ENCODE measurements at places on chromosomes 1 and 21. TPM values are rescaled to one million over a fixed set of nuclear protein-coding genes. Genes with fewer than 3 reads are reported as not detected.
A peak's percentile ranks its signal among the peaks of the same experiment; 100 is the strongest.

DNA sequence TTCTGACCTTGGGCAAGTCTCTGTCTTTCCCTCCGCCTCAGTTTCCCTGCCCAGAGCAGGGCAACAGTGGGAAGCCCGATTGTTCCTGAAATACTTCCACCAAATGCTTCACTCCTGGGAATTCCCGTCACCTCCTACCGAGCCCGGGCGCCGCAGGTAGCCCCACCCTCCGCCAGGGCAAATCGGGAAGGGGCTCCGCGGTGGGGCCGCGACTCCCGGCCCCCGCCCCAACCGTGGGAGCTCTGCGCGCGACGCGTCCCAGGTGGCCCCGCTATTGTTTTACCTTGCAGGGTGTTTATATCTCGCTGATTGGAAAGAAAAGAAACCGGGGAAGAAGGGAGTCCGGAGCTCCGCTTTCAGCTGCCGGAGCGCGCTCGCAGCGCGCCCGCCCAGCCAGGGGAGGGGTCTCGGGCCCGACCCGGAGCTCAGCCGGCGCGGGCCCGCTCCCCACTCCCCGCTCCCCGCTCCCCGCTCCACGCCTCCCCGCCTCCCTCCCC lies 407 bp downstream of the IGSF3 start:
- no peaks in the 10 kb centered on the region for H3K36me3 ChIP-seq
- H3K4me1 ChIP-seq = no peaks in the 10 kb centered on the region
- H3K4me3 ChIP-seq = peak overlapping the region; percentile 91
- DNase-seq = no peak

DNA sequence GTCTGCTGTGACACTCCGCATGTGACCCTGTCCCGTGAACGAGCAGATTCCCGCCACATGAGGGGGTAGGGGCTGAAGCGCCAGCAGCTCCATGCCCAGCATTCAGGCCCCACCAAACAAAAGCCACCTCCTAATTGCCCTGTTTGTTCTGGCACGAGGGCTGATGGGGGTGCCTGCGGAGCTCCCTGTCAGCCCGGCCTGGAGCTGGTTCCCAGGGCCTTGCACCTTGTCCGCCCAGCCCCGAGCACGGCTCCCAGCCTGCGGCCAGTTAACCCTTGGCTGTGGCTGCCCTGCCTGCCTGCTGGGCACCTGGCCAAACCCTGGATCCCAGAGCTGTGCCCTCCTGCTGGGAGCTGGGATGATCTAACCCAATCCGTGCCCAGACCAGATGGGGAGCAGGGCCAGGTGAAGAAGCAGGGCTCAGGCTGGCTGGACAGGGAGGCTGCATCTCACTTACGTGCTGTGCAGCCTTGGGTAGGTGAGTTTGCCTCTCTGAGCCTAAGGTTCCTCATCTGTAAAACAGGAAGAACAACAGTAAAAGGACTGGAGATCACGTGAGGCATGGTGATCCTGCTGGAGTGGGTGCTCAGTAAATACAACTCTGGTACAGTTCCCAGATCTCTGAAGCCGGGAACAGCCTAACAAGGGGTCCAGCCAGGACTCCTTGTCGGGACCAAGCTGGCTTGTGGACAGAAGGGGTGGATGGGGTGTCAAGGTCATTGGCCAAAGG lies 110.9 kb upstream of the IFFO2 start:
- no peak for DNase-seq
- no peaks in the 10 kb centered on the region for H3K4me1 ChIP-seq
- no peaks in the 10 kb centered on the region for H3K36me3 ChIP-seq

Gene VASH2
- polyA plus RNA-seq = 0.38 TPM

DNA sequence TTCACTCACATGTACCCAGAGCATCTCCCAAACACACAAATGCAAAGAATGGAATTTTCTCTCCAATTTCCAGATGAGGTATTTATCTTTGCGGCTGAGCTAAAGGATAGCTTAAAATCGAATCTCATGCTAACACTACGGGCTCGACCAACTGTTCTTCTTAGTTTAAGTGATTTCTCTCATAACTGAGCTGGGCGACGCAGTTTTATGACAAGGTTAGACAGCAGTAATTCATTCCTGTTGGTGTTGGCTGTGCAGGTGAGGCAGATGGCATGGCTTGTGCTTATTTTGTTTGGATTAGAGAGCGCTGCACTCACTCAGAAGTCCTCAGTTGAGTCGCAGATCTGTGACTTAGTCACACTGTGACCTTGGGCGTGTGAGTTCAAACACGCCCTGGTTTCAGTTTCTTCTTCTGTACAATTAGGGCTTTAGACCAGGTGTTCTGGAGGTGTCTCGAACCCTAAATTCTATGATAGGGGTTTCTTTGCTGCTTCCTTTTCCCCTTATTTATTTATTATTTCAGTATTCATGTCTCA lies 41.5 kb upstream of the MRPS6 start:
- no peaks in the 10 kb centered on the region for H3K36me3 ChIP-seq
- no peak overlapping the region for H3K27ac ChIP-seq
- H3K27me3 ChIP-seq = no peaks in the 10 kb centered on the region
- H3K4me1 ChIP-seq = no peaks in the 10 kb centered on the region

Gene HES2
- not detected for polyA plus RNA-seq

Gene BNIPL
- polyA plus RNA-seq = not detected

DNA sequence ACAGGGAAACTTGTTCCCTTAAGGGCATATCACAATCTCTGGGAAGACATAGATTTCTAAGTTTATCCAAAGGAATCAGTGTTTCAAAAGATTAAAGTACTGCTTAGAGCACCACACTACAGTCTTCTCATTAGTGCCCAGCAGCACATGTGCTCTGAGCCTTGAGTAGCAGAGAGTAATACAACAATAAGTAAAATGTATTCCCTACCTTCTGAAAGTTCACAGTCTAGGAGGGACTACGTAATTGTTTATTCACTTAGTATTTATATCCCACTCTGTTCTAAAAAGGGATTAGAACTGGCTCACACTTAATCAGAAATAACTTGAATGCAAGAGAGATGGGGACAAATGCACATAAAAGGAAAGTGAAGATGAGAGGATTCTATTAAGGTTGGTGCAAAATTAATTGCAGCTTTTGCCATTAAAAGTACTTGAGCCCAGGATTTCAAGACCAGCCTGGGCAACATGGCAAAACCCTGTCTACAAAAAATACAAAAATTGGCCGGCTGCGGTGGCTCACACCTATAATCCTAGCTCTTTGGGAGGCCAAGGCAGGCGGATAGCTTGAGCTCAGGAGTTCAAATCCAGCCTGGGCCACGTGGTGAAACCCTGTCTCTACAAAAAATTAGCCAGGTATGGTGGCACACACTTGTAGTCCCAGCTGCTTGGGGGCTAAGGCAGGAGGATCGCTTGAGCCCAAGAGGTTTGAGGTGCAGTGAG lies 9.0 kb downstream of the SYNC start:
- DNase-seq = peak; percentile 59
- peaks cover 3% of the 10 kb centered on the region for H3K4me1 ChIP-seq
- H3K36me3 ChIP-seq = no peaks in the 10 kb centered on the region
- peak overlapping the region; percentile 34 for H3K4me3 ChIP-seq

DNA sequence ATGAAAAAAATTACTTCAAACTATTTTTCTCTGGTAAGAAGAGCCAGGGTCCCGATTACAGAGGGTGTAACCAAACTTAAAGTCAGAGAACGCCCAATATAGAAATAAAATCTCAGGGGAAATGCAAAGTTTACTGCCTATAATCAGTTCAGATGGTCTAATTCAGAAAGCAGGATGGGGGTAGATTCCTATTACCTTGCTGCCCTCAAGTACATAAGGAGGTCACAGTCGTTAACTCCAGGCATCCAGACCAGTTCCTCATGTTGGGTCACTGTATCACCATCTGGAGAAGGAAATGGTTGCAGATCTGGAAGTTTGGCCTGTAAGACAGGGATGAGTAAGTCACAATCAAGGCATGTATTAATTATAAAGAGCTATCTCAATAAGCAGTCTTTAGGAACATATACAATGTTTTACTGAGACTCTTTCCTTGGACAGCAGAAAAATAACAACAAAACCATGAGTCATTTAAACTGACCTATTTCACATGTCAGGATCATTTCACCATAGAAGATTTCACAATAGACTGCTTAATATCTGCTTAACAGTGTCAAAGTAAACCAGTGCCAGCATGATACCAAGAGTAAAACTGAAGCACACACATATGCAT lies 179.4 kb downstream of the SLC45A1 start:
- no peak for DNase-seq
- peak overlapping the region; percentile 6 for H3K27ac ChIP-seq
- H3K36me3 ChIP-seq = no peaks in the 10 kb centered on the region
- no peak overlapping the region for H3K4me3 ChIP-seq
- peaks cover 2% of the 10 kb centered on the region for H3K4me1 ChIP-seq
- no peaks in the 10 kb centered on the region for H3K27me3 ChIP-seq

GRCh38 chr1:244439391-244440032 lies 12.2 kb downstream of the ADSS2 start:
- H3K4me3 ChIP-seq = no peak overlapping the region
- H3K27me3 ChIP-seq = no peaks in the 10 kb centered on the region
- no peak overlapping the region for H3K27ac ChIP-seq
- no peak for DNase-seq
- H3K4me1 ChIP-seq = no peaks in the 10 kb centered on the region

Gene PLA2G4A
- polyA plus RNA-seq = 7.2 TPM

GRCh38 chr21:32842146-32842545 lies 70.6 kb upstream of the PAXBP1 start:
- H3K4me1 ChIP-seq = no peaks in the 10 kb centered on the region
- DNase-seq = no peak
- H3K4me3 ChIP-seq = no peak overlapping the region

Gene CBR1
- 178 TPM for polyA plus RNA-seq

Gene FCER1A
- polyA plus RNA-seq = 0.88 TPM

DNA sequence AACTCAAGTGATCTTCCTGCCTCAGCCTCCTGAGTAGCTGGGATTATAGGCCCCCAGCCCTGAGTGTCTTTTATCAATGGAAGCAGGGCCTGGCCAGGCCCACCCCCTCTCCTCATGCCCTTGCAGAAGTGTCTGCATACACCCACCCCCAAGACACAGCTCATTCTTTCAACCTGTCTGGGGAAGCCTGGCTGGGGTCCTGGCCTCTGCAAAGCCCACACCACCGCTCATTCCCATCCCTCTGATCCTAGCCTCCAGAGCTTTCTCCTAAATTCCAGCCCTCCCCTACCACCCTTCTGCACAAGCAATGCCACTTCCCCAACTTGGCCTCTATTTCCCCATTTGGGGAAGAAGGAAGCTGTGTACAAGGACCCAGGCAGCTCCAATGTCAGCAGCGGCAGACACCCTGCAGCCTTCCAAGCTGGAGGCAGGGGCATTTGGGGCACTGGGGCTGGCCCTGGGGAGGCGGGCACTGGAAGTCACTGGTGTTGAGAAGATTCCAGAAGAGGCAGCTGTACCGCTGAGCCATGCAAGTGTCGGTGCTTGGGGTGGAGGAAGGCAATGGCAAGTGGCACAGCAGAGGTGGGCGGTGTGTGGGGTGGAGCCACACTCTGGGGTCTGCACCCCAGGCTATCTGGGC lies 33.7 kb upstream of the ARF1 start:
- no peak overlapping the region for H3K27ac ChIP-seq
- H3K27me3 ChIP-seq = no peaks in the 10 kb centered on the region
- H3K4me1 ChIP-seq = no peaks in the 10 kb centered on the region
- no peak overlapping the region for H3K4me3 ChIP-seq
- H3K36me3 ChIP-seq = no peaks in the 10 kb centered on the region

Gene RCSD1
- polyA plus RNA-seq = 9.9 TPM

- H3K27ac ChIP-seq = no peak overlapping the region
- no peaks in the 10 kb centered on the region for H3K27me3 ChIP-seq
- H3K4me1 ChIP-seq = no peaks in the 10 kb centered on the region
- no peak overlapping the region for H3K4me3 ChIP-seq
Measured at GRCh38 chr1:62781841-62782543, 1.9 kb upstream of the ATG4C start.

All from aorta (tissue), 5 donors.